HS-5 (cell line): ENCODE measurements at places on chromosomes 1 and 21.
A peak's percentile ranks its signal among the peaks of the same experiment; 100 is the strongest.

DNA sequence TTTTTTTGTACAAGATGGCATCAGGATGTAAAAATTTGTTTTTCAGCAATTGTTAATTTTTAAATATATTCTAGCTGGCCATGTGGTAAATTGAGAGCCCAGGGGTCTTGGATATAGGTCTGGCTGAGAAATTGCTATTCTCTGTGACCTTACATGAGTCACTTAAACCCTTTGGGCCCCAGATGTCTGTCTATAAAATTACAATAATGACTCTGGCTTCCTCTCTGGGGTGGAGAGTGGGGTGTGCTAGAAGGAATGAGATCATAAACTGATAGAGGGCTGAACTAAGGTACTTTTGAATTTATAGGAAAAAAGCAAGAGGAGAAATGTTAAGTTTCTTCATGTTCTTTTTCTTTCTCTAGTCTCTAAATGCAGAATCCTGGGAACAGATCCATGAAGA, 12.4 kb upstream of the TCHH start:
- no peak for DNase-seq

DNA sequence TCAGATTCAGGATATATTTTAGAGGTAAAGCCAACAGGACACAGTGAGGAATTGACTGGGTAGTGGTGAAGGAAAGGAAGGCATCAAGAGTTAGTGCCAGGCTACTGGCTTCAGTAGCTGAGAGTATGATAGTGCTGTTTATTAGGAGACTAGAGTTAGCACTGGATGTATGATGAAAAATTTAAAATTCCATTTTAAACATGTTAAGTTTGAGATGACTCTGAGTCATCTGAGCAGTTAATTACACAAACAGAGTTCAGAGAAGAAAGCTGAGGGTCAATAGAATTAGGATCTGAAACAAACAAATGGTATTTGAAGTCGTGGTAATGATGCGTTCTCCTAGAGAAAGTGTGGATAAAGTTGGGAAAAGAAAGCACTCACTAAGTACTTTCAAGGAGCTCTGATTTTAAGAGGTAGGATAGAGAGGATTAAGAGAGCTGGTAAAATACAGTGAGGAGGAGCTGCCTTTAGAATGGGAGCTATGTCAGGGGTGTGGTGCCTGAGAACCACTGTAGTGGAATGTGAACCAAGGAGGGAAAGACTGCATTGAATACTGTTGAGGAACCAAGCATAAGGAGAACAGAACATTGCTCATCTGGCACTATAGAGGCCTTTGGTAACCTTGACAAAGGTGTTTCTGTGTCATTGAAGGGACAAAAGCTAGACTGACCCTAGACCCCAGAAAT, 21.7 kb upstream of the SHCBP1L start:
- no peak for DNase-seq

DNA sequence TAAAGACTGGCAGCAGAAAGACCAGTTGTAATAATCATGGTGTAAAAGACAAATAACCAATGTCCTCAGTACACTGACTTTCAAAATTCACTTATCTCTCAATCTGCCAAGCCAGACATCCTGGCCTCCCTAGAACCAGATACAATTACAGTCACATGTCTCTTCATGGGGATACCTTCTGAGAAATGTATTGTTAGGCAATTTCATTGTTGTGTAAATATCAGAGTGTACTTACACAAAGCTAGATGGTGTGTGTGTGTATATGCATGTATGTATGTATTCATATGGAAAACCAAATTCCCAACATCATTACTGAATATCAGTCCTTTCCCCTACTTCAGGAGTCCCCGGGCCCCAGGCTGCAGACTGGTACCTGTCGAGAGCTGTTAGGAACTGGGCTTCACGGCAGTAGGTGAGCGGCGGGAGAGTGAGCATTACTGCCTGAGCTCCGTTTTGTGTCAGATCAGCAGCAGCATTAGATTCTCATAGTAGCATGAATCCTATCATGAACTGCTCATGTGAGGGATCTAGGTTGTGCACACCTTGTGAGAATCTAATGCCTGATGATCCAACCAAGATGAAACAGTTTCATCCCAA, 65.3 kb upstream of the ZNF326 start:
- DNase-seq: no peak

- no peak for DNase-seq
Measured at GRCh38 chr1:233584376-233584775, 29.5 kb upstream of the KCNK1 start.

DNA sequence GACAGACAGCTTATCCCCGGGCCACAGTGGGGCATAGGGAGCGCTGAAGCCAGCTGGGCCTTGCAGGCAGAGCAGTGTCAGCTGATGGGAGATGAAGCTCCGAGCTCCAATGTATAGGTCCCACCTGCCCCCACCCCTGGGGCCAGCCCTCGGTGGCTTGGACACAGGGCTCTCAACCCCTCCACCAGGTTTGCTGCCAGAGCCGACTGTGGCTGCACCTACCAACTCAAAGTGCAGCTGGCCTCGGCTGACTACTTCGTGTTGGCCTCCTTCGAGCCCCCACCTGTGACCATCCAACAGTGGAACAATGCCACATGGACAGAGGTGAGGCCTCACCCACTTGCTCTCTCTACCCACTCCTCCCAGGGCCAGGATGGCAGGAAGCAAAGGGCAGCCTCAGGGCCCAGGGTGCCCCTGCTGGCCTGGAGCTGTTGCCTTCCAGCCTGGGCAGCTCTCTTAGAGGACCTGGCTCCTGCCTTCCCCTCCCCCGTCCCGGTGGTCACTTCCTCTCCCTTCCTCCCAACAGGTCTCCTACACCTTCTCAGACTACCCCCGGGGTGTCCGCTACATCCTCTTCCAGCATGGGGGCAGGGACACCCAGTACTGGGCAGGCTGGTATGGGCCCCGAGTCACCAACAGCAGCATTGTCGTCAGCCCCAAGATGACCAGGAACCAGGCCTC, 7.7 kb downstream of the MAD2L2 start:
- no peak for DNase-seq

DNA sequence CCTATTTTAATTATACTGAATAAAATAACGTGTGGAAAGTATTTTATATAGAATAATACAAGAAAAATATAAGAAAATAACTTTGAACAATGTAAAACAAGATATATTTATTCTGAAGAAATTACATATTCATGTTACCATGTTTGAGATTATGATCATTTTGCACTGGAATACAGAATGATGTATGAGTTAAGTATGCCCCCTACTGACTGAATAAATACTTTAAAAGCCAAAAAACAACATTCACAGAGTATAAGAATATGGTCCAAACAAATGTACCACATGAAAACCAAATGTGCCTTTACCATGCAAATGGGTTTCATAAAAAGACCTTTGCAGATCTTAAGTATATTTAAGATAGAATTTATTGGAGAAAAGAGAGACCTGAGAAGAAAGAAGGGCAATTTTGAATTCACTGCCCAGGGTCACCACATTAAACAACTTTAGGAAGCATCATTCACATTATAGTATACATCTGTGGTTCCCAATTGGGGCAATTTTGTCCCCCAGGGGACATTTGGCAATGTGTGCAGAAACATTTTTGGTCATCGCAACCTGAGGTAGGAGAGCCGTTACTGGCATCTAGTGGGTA, 136.6 kb upstream of the GFI1 start:
- DNase-seq: no peak

DNA sequence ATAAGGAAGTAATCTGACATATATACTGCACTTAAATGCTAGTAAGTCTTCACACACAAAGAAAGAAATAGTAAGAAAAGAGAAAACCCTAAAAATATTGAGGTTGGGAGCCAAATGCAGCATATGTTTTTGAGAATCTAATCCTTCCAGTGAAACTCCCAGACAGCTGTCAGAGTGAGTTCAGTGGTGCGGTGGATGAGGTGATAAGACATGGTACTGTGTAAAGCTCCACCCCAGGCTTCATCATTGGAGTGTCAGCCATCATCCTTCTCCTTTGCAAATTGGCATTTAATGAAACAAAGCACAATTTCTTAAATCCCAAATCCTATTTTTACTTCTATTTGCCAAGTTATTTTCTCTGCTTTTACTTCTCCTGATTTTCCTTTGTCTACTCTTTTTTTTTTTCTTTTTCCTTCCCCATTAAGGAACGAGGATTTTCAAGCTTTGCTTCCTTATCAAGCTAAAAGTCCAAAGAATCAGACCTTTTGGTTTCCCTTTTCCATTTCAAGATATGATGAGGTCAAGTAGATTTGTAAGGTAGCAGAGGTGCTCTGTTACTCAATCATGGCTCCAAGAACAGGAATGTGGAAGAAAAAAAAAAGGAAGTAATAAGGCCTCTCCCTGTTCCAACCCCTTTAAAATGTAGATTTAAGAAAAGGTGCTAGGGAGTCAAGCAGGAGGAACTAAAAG, 343.3 kb downstream of the SETD4 start:
- DNase-seq: no peak

DNA sequence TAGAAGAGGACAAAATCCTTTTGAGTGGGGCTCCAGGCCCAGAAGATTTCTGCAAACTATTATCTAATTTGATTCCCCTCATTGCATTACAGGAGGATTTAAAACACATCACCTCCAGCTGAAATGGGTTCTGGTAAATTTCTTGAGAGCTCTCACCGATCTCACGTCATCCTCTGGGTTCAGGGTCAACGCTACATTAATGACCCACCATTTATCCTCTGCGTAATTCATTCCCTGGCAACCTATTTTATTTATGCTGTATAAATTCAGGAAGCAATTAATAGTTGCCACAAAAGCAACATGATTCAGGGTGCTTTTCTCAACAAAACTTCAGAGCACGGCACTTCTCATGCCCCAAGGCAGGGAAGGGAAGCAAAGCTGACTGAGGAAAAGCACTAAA, 38.9 kb downstream of the LMX1A start:
- no peak for DNase-seq

DNA sequence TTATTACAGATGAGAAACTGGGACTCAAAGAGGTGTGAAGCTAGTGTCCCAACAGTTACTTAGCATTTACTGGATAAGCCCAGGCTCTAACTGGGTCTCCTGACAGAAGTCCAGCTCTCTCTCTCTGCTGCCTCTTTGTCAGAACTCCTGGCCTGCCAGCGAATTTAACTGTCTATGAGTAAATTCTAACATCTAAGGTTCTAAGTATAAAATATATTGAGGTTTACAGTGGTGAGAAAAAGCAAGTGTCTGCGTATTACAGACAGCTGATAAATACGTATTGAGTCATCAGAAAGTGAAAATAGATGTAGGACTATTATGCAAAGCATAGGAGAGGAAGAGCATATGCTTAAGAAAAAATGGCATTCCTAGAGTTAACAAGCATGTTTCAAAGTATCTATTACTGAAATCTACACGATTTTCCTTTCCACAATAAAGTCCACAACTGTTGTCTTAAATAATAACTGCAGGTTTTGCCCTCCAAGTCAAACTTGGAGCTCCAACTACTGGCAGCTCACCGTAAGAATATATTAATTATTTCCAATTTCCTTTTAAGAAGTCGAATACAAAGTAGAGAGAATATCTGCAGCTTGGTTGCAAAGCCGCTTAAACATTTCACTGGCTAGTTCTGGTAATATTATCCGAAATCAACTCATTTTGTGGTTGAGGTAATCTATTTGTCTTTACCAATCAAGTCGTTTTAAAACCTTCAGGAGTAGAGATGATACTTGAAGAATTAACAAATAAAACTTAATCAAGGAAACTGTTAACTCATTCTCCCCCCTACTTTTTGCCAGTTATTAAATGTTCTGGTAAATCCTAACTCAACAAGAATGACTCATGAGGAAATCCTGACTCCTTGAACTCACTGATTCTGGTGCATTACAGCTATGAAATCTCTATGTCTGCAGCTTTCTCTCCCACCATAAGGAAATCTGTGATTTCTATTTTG, 1.4 kb upstream of the RGS2 start:
- DNase-seq: peak; percentile 38

GRCh38 chr1:19859876-19860275, 22.3 kb upstream of the OTUD3 start:
- no peak for DNase-seq

GRCh38 chr21:36575306-36575705, 95.4 kb upstream of the CLDN14 start:
- DNase-seq: no peak

GRCh38 chr1:17875171-17875881, 120.2 kb downstream of the ACTL8 start:
- DNase-seq: peak; percentile 73

DNA sequence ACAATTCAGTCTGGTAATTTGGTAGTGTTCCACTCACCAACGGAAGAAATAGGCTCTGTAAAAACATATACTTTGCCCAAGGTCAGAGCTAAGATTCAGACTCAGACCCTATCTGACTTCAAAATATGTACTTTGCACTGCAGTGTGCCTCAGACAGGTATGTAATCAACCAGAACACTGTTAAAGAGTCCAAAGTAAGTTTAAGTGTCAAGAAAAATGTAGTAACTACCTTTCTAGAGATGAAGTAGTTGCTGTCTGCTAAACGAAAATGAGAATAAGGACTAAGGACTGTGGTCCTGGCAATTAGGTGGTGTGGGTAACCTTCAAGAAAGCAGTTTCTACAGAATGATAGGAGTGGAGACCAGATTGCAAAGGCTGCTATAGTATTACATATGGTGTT, 61.1 kb downstream of the RPAP2 start:
- DNase-seq: no peak

DNA sequence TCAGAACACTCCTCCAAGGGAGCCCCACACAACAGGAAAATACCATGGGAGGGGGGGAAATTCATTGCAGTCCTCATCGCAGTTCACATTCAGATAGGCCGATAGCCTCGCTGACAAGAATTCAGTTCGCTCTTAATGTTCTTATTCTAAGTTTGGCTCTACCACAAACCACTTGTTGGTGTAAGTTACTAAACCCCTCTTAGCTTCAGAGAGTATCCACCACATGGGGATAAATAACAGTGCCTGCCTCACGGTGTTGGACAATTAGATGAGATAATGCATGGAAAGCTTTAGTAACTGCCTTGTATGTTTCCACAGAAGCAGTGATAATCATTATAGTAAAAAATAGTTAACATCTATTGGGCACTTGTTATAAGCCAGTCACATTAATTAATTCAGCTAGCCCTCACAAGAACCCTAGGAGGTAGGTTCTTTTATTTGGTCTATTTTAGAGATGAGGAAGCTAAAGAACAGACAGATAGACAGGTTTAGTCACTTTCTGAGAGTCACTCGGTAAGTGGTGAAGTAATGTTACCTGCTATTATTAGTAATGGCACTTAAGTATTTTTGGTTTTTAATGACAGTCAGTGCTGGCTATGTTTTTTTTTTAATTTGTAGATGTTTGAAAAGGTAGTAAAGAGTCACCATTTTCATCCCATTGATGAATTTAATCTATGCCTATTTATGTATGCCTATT, 10.1 kb downstream of the VAV3 start:
- no peak for DNase-seq

DNA sequence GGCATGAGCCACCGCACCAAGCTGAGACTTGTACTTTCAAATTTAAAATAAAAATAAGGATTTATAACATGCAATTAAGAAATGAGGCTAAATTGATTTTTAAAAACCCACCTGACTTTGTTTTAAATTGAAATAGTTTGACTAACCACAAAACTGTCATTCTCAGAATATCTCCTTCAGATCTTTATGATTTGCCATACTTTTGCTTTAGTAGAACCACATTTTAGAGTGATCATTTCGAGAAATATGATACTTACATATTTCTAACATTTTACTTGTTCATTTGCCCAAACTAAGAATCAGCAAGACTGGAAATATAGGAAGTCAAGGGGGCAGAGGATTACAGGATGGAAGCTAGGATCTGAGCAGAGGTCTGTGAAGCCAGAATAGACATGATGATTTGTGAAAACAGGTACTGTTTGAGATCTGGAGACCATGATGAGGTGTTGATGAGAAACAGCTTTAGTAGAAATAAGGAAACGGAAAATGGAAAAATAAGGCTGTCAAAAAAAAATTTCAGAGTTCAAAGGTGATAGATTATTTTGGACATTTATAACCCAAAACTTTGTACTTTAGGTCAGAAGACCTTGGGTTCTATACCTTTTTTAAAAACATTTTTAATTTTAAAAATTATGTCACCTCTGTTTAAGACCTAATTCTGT, 44.8 kb downstream of the GIPC2 start:
- no peak for DNase-seq
